ENCODE measurements at places on chromosomes 5 and 9.

DNA sequence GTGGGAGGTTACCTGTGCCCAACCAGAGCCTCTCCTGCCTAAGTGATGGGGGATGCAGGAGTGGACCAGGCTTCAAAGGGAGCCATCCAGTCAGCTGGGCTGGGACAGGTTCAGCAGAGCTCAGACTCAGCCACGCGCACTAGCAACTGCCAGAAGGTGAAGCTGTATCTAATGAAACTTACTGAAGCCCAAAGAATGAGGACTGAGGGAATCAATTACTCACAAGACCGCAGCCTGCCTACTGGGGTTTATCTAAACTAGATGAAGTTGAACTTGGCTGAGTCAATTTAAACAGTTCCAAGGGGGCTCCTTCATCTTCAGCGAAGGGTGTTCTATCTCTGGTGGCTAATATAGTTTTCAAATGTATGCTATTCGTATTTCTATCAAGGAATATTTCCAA, 11.4 kb downstream of the HAND1 start:
- no peak for DNase-seq

DNA sequence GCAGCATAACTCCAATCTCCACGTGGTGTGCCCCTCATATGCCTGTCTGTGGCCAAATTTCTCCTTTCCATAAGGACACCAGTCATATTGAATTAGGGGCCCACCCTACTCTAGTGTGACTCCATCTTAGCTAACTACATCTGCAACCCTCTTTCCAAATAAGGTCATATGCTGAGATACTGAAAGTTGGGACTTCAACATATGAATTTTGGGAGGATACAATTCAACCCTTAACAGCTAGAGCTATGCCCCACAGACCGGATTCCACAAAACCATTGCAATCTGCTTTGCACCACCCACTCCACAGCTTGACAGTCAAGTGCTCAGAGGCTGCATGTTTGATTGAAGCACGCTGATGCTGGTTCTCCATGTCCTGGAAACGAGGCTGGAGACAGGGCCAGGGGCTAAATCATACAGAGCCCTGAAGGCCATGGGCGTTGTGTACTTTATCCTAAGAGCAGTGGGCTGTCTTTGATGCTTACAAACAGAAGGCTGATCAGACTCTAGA, 122.8 kb downstream of the MTX3 start:
- no peak for DNase-seq

GRCh38 chr5:57504357-57504756, 21.7 kb upstream of the ACTBL2 start:
- DNase-seq = no peak

DNA sequence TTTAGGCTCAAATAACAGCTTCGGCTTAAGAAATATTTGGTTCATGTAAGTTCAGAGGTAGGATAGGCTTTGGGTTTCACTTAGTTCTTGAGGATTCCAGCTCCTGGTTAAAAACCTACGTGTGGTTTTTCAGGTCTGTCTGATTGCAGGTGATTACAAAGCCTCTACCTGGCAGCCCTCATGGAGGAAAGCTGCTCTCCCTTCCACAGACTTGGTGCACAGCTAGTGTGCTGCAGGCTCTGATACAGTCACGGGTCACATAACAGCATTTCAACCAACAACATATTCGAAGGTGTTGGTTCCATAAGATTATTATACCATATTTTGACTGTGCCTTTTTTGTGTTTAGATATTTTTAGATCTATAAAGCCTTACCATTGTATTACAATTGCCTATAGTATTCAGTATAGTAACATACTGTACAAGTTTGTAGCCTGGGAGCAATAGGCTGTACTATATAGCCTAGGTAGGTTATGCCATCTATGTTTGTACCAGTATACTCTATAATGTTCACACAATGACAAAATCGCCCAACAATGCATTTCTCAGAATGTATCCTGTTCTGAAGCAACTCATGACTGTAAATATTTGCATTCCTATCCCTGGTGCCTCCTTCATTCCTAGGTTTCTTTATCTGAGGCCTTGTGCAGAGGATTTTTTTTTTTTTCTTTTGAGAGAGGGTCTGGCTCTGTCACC, 8.0 kb upstream of the DCP2 start:
- no peak for DNase-seq

All from activated CD4-positive, alpha-beta T cell treated with anti-CD3 and anti-CD28 coated beads for 4 hours (primary cell).